Hematopoietic multipotent progenitor cell treated with erythropoietin and hydrocortisone succinate and interleukin-3 and kit ligand, for 15 days (in vitro differentiated cells): ENCODE measurements at places on chromosomes 7 and 10.

DNA sequence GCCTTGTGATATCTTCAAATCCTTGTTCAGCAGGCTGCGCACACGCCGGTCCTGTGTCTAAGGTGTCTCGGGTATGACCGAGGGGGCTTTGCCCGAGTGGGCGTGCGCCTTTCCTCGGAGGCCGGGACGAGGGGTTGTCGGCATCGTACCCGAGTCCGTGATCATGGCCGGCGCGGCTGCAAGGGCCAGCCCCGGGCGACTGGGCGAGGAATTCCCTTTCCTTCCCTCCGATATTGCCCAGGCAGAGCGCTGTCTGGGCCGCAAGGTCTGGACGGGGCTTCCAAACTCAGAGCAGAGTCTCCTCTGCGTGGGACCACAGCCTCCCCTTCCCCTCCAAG is 59.7 kb downstream of the ZNF467 start:
- DNase-seq: no peak

- no peak for DNase-seq
These were observed 5.8 kb downstream of the FLNC start for GRCh38 chr7:128835790-128836641.

DNA sequence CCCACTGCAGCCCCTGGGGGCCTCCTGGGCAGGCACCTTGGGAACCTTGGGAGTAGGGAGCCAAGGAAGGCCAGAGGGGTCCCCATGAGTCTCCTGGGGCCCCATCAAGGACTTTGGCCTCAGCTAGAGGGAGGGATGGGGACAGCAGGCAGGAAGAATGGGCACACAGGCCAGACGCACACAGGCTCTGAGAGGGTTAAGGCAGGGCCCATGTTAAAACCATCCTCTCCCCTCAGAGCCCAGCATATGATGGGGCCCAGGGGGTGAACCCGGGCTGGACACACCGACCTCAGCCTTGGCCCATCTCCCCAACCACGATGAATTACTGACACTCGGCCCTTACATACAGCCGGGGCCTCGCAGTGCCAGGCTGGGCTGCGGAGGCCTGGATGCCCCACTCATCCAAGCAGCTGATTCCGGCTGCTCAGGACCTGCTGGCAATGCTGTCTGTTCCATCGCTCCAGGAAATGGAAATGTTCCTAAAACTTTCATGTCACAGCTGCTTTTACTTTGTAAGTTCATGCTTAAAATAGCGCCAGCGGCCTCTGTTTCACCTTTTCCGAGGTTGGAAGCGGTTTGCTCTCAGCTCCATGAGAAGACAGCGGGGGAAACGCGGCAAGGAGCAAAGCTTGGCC is 17.3 kb upstream of the INPP5A start:
- no peak for DNase-seq

- no peak for DNase-seq
These were observed 222.4 kb downstream of the RPS24 start for GRCh38 chr10:78255796-78256638.
